ENCODE measurements at places on chromosomes 3 and 15.

DNA sequence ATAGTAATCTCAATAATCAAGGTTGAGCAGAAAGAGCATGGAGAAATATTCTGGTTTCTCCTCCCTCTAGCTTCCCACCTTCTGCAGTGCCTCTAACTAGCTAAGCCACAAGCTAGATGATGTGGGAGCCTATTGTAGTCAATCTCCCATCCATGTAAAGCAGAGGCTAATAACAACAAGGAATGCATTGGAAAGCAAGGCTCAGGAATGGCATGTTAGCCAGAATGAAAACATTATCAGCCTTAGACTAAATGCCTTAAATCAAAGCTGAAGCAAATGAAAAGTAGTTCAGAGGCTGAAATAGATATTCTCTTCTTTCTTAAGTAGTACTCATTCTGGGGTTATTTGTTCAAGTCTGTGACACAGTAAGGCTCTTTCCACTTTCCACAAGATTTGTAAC, 350.3 kb upstream of the DPPA4 start:
- no peak for DNase-seq

DNA sequence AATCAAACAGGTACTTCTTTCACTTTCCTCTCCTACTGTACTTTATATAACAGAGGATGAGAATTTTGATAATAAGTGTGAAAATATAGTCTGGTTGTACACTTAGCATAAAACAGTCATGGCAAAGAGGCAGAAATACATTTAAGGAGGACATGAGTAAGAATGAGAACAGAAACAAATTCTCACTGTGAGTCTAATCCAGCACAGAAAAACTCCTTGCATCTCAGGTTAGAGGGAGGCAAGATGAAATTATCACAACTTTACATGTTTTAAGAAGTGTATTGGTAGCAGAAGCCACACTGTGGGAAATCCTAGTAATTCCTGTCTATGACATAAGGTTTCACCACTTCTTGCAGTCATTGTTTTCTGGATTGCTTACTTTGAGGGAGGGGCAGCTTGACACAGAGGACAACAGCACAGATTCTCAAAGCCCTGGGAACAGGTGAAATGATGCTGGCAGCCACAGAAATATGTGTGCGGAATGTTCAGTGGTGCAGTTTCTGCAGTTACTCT, 733.6 kb upstream of the GBE1 start:
- no peak for DNase-seq

GRCh38 chr3:151871639-151872468, 1.6 kb upstream of the SUCNR1 start:
- no peak for DNase-seq

DNA sequence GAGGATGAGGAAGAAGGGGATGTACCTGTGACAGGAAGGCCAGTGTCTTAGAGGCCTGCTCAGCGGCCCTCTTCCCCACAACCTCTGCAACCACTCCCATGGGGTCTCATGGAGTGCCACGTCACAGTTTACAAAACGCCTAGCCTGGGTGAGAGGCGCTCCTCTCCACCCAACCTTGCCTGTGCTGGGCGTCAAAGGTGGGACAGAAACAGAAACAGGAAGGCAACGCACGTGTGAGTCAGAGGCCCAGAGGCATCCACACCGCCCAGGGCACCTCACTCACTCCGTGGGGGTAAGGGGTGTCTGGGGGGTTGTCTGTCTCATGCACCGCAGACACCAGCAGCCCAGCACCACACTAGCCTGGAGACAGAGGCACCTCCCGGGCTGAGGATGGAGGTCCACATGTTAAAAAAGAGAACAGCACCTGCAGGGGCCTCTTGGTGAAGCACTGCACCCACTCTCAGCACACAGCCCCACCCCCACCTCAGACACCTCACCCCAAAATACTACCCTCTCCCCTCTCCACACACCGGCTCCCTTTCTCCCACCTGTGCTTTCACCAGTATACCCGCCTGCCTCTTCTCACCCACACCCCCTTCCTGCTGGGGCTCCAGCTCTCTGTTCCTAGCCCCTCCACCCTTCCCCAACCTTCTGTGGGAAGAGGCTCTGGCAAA, 4.7 kb upstream of the CALML4 start:
- peak; percentile 46 for DNase-seq

DNA sequence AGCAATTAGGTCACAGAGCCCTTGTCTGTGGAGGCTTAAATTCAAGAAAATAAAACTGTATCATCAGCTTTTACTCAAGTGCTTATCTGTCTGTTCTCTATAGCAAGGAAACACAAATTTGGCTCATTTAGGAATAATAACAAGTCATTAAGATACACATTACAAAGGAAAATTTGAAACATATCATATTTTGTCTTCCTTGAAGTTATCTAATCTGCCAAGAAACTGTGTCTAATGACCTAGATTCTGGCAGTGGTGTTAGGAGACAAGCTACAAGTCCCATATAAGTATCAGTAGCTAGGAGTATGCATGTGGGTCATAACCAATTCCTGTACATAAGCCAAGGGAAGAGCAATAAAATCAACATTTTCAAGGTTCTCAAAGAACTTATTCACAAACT, 108.2 kb upstream of the SETMAR start:
- no peak for DNase-seq

- no peak for DNase-seq
Observed at GRCh38 chr3:99579246-99579645, 59.1 kb upstream of the COL8A1 start.

DNA sequence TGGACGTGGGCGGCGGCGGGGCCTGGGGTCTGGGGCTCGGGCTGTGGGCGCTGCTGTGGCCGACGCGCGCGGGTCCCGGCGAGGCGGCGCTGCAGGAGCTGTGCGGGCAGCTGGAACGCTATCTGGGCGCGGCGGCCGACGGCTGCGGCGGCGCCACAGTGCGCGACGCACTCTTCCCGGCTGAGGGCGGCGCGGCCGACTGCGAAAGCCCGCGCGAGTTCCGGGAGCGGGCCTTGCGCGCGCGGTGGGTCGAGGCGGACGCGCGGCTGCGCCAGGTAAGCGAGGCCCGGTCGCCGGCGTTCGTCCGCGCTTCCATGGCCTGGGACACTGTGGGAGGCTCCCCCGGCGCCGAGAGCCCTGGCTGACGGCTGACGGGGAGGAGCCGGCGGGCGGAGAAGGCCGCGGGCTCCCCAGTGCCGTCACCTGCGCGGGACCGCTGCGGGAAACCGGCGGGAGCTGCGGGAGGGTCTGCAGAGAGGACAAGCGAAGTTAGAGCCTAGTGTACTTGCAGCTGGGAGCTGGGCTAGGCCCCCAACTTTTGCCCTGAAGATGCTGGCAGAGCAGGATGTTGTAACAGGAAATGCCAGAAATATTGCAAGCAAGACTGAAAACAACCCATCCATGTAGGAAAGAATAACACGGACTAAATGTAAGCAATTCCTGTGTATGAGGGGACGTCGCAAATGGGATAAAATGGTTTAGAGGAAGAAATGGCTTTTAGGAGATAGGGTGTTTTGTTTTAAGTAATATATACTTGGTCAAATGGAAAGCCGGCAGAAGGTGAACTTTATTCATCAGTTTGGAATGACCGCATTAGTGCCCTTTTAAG, 847 bp downstream of the WHAMM start:
- peak; percentile 59 for DNase-seq

GRCh38 chr3:187130346-187131066, 8.8 kb downstream of the RPL39L start:
- DNase-seq: peak; percentile 21

DNA sequence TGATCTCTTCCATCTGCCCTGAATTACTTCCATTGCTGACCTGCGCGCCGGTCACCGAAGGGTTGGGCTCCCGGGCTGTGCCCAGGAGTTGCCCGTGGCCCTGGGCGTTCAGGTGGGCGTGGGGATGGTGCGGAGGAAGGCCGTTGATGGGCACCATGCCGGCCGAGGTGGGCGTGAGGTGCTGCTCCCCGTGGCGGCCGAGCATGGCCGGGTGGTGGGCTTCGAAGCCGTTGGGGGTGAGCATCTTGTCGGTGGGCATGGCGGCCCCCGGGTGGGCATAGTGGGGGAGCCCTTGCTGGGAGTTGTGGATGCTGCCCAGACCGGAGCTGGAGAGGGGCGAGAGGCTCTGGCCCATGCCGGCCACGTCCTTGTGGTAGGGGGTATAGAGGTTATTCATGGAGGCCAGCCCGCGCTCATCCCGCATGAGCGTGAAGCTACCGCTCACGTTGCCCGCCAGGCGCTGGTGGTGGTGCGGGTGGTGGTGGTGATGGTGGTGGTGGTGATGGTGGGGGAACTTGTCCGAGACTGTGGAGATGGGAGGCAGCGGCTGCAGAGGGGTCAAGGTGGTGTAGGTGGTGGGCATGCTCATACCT, 1.0 kb downstream of the ONECUT1 start:
- no peak for DNase-seq

DNA sequence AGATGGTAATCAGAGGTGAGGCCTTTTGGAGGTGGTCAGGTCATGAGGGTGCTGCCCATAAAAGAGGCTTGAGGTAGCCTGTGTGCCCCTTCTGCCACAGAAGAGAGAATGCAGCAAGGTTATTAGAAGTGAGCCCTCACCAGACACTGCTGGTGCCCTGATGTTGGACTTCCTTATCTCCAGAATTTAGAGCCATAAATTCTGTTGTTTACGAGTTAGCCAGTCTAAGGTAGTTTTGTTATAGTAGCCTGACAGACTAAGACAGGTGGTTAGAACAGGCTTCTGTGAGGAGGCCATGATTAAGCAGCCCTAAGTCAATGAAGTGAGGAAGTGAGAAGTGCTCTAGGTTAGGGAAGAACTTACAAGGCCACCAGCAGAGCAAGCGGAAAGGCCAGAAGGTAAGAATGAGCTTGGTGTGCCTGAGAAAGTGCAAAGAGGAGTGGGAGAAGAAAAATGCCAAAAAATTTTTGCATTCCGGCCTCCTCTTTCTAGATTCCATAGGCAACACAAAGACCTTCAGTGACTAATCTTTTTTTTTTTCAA, 44.2 kb upstream of the STT3B start:
- no peak for DNase-seq

DNA sequence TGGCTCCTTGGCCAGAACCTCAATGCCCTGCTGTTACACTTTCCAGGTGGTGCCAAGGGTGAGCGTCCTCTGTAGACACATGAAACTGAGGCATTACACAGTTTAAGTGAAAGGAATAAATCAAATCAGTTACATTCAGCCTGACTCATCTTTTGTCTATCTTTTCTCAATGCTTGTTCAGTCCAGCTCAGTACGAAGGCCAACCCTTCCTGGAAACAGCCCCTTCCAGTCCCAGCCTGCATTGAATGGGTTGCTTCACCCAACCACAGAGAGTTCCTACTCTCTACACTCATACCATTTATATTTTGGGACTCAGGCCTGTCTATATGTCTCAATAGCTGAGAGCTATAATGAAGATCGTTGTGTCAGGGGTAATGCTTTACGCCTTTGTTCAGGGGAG, 363.6 kb downstream of the RORA start:
- no peak for DNase-seq

DNA sequence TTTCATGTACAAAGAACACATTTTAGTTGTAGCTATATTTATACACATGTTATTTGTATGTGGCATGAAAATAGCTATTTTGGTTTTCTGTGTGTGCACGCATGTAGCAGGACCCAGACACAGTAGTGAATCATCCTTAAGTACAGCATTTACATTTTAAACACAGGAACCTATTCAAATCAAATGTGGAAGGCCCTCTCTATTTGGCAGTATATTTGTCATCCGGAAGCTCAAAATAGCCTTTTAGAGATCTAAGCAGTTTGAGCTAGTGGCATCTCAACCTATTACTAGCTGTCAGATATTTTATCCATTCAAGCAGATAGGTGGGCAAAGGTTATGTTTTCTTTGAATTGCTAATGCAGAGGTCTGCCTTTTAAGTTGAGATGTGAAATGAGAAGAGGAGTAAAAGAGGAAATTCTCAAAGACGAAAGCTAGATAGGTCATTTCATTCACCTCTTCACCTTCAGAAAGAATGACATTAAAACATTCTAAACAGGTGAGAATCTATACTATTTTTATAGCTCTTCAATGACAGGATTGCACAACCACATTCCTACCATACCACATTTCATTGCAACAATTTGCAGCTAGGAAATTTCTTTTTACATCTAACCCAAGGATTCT, 46.3 kb upstream of the TIPARP start:
- DNase-seq: no peak

DNA sequence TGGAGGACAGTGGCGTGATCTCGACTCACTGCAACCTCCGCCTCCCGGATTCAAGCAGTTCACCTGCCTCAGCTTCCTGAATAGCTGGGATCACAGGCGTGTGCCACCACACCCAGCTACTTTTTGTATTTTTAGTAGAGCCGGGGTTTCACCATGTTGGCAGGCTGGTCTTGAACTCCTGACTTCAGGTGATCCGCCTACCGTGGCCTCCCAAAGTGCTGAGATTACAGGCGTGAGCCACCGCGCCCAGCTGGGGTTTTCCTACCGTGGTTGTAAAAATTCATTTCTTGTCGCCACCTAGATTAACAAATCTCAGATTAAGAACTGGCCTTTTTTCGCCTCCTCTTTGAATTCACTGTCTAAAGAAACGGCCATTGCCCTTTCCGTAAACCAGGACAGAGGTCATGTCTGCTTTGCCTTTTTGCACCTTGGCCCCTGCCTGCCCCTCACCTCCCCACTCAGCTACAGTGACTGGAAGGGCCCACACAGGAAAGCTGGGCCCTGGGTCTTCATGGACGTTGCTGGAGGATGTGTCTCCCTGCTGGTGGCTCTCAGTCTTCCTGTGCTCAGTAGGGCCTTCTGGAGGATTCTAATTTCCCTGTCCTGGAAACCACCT, 17.2 kb downstream of the ZNF710 start:
- DNase-seq: no peak

DNA sequence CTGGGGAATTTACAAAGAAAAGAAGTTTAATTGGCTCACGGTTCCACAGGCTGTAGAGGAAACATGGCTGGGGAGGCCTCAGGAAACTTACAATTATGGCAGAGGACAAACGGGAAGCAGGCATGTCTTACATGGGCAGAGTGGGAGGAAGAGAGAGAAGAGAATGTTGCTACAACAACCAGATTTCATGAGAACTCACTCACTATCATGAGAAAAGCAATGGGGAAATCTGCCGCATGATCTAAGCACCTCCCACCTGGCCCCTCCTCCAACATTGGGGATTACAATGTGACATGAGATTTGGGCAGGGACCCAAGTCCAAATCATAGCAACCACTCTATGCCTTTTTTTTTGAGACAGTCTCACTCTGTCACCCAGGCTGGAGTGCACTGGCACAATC, 28.8 kb downstream of the PCNP start:
- no peak for DNase-seq

- no peak for DNase-seq
Observed at GRCh38 chr3:140972833-140973232, 31.2 kb downstream of the SLC25A36 start.

GRCh38 chr3:71102111-71102983, 481.2 kb downstream of the FOXP1 start:
- no peak for DNase-seq

GRCh38 chr15:77069521-77070121, 1.3 kb downstream of the TSPAN3 start:
- DNase-seq: no peak

All from activated T-cell treated with anti-CD3 and anti-CD28 coated beads, Interleukin-2, amount 50 U/mL, for 1 hour (primary cell).